ENCODE measurements at places on chromosomes 1 and 21.

GRCh38 chr1:230359992-230360668 is 66.0 kb downstream of the PGBD5 start:
- DNase-seq = no peak

DNA sequence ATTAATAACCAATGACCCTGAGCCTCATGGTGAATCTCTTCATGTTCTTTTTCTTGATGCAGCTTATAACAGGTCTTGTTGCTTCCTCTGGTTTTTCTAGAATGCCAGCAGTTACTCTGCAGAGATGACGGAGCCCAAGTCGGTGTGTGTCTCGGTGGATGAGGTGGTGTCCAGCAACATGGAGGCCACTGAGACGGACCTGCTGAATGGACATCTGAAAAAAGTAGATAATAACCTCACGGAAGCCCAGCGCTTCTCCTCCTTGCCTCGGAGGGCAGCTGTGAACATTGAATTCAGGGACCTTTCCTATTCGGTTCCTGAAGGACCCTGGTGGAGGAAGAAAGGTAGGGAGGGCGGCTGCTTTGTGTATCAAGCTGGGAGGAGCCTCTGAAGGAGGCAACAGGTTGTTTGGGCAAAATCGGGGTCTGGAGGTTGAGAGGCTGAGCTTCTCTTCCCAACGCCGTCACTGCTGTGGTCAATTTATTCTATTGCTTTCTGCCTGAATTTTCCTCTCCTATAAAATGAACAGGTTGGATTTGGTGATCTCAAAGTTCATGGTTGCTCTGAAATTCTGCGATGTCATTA is 6.7 kb downstream of the ABCG1 start:
- DNase-seq = peak; percentile 26

- DNase-seq = no peak
Measured at GRCh38 chr21:29753216-29753615, 186.6 kb downstream of the GRIK1 start.

- no peak for DNase-seq
Measured at GRCh38 chr1:46526691-46527291, 24.7 kb downstream of the KNCN start.

DNA sequence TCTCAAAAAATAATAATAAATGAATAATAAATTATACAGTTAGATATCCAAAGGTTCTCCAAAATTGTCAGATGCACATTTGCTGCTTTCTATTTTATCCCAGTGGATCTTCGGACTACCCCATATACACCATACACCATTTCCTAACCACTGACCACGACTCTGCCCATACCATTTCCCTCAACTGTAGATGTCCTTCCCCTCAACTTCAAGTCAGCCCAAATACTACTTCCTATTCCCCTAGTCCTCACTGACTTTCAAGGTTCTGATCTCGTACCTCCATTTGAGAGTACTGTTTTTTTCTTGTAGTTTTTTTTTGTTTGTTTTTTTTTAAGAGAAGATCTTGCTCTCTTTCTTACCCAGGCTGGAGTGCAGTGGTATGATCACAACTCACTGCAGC is 19.6 kb downstream of the EIF4G3 start:
- no peak for DNase-seq

GRCh38 chr1:62790716-62791115 is 6.8 kb downstream of the ATG4C start:
- no peak for DNase-seq

DNA sequence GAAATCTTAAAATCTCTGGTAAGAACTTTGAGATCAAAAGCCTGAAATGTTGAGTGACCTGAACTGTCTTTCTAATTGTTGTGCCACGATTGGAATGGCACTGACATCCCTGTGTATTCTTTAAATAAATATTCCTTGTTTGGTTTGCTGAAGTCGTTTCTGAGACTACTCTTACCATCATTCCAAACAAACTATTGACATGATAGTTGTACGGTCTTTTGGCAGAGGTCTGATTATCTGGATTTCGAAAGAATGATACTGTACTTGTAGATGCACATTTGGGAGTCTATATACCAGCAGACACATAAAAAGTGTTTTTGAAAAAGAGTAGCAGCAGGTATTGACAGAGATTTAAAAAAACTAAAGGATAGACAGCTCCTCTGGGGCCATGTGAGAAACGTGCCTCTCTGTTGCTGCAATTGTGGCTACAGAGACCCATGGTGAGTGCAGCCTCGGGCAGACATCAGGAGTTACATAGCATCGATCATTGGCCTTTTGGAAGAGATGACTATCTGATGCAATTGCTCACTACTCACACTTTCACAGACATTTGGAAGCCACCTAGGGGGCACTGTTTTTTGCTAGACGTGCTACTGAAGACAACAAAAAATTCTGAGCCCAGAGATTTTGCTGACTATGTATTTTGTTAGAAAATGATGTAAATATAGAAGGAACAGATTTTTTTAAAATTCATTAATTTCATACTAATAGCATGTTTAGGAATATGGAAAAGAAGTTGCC is 464.5 kb downstream of the KCNT2 start:
- DNase-seq = no peak

Data from cardiac septum (tissue), 1 donor.